ENCODE measurements at places on chromosomes 2 and 18.

DNA sequence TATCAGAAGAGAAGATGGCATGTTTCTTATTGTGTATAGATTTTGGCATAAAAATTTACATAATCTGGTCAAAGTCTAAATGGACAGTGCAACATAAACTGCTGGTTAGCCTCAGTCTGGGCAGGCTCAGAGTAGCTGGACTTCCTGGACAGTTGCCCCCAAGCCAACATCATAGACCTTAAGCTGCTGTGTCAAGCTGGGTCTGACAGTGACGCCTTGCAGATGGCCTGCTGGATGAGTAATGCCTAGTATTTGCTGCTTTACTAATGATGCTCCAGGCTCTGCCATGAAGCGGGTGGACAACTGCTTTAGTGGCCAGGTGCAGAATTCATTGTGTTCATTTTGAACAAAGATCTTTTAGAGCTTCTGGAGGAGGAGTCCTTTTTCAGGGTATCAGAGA lies 603.7 kb upstream of the ZEB2 start:
- DNase-seq = no peak

DNA sequence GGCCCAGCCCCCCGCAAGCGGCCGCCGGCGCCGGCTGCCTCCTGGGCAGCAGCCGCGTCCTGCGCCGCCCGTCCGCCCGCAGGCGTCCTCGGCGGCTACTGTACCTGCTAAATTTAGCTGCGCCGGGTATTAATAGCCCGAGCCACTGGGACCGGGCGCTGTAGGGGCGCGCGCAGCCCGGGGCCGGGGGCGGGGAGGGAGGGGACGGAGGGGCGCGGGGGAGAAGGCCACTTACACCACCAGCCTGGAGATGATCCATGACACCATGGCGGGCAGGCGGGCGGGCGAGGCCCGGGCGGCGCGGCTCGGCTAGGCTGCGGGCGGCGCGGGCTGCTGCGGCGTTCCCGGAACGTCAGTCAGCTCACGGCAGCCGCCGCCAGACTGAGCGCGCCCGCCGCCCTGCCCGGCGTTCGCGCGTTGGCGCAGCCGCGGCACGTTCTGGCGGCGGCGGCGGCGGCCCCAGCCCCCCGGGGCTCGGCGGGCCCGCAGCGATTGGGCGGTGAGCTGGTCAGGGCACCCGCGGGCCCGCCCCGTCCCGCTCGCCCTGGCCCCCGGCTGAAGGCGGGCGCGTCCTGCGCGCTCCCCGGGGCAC lies at the start of gene REEP1:
TSS of gene REEP1 (minus strand) at position 383 of the 592 bp plus-strand sequence. CDS start at position 267, 116 bp downstream.
- DNase-seq = peak; percentile 33

DNA sequence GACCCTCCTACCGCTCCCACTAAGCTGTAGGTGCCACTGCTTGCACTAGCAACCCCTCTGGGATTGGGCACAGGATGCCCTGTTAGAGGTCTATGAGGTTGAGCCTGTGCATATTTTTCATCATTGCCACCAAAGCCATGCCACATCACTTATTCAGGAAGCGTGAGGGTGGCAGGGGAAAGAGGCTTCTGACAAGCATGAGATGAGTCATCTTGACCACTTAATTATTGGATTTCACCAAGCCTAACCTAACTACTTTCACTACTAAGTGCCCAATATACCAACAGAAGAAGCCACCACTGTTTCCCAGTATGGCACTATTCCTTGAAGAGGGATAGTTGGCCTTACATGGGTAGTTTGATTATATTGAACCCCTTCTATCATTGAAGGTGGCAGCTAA lies 181.3 kb upstream of the EPHA4 start:
- DNase-seq = no peak

DNA sequence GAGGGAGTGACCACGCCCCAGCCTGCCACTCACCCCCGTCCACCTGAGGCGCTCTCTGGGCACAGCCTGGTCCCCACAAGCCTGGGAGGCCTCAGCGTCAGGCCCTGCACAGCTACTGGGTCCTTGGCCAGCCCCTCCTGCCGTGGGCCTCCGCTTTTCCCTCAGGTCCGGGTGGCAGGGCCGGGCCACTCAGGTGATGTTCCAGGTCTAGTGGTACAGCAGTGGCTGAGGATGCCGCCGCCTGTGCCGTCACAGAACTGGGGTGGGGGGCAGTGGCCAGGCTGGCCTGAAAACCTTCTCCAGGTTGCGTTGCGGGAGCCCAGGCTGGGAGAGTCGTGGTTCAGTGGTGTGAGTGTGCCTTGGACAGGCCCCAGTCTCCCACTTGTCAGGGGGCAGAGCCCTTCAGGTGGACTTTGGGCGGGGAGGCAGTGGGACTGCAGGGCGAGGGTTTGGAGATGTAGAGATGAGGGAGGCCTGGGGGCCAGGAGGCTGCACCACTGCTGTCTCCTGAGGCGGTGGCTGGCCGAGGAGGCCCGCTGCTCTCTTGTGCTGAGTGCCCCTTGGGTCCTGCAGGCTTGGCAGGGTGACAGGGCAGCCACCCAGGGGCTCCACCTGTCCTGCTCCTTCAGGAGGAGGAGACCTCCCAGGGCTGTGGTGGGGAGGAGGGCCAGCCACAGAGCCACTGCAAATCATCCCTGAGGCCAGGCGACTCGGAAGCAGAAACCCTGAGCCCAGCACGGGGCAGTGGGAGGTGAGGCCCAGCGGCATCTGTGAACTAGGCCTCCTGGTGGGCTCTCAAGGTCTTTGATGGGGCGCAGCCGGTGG lies 7.6 kb downstream of the GPC1 start:
- no peak for DNase-seq

- peak; percentile 54 for DNase-seq
Observed at GRCh38 chr2:28358668-28359201, 33.9 kb upstream of the FOSL2 start.

DNA sequence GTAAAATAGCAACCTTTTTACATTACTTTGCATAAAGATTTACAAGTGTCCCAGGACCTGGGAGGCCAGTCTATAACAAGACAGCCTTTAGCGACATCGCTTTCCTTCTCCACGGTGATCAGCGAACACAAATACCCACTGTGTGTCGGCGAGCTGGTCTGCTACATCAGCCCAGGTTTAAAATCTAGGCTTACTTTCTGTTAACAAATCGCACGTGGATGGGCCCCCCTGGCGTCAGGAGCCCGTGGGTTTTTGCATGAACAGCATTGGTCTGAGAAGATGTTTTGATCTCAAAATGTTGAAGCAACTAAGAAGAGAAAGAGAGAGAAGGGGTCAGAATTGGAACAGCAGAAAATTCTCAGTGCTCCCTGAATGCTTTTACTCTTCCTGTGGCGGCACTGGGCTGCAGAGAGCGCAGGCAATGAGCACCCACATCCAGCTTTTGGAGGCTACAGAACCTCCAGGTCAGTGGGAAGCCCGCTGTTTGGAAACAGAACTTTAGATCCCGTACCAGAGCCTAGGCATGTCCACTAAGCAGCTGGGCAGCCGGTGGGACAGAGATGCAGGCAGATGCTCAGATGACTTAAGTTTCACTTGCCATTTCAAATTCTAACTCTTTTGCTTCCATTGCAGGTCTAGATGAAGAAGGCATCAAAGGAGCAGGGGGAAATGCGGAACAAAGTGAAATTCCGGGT lies 32.9 kb downstream of the CYP27C1 start:
- DNase-seq = no peak
